ENCODE measurements at places on chromosomes 16 and 17.
A peak's percentile ranks its signal among the peaks of the same experiment; 100 is the strongest.

- no peak for DNase-seq
Observed at GRCh38 chr16:51577621-51578303, 426.7 kb upstream of the SALL1 start.

DNA sequence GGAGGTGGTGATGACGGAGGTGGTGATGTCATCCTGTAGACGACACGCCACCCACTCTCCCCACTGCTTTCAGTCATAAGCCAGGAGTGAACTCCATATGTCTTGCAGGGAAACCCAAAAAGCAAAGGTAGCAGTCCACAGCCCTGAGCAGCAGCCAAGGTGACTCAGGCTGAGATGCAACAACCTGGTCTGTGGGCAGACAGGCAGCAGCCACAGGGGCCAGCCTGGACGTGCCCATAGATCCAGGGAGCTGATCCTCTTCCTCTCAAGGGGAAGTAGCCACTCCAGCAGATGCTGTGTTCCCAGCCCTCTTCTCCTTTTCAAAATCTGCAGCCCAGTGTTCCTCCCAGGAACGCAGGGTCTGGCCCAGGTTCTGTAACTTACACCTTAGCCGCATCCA is 17.3 kb upstream of the CIITA start:
- no peak for DNase-seq

- DNase-seq = peak; percentile 73
Observed at GRCh38 chr16:88883946-88884345, 17.5 kb upstream of the PABPN1L start.

DNA sequence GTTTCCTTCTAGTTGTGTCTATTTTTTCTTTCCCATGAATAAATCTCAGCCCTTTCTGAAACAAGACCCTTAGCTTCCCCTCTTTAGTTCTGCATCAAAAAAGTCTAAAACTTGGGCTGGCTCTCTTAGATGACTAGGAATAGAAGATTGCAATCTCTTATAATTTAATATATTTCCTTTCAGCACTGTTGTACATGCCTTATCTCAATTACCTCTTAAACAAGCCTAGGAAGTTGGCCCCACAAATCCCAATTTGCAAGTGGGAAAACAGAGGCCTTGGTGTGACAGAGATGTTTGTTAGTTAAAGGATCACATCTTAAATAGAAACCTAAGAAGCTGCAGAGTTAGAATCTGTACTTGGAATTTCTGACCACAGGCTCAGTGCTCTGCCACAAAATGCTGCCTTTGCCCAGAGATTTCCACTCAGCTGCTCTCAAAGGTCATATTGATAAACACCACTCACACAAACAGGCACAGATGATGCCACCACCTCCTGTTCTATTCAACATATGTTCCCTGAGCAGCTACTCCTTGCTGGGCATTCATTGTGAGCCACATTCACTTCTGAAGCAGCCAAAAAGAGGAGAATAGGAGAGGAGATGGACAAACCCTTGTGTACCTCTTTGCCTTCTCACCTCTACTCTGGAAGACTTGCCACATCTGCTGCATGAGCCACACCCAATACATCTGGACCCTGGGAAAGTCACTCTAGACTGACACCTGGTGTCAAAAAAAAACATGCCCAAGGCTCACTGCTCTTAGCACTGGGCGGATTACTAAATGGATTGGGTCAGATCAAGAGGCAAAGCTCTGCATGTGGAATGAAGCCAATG is 5.5 kb downstream of the CCDC182 start:
- peak; percentile 69 for DNase-seq

- peak; percentile 55 for DNase-seq
Observed at GRCh38 chr17:81031566-81032550, 3.1 kb upstream of the BAIAP2 start.

DNA sequence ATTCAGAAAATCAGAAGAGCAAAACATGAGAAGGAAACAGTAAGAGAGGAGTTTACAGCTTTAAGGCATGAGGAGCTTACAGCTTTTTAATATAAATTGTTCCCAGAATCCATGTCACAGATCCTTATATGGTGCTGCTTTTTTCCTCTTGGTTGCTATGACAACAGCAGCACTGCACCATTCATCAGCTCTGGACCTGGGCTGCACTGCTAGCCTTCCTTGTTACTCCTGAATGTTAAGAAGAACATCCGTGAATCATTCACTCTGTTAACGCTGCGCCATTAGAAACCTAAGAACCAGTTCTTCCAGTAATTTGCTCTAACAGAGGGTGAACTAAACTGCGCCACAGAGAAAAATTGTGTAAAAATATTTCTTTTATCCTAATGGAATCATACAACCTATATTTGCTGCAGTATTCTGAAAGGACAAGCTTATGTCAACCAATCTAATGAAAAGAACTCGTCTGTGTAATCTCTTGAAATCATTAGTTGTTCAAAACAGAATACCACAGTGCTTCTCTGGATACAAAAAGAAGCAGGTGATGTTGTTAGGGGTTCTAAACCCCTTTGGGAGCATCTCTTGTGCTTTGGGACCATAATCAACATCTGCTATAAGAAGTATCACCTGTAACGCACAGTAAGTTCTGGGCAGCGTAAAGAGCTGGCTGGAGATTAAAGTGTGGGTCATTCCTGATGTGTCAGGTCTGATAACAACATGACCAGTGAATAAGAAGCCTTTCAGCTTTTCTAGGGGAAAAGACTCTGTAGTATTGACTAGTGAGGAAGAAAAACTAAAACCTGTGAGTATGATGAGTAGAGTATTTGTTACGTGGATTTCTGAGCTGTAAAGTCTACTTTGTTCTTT is 151.2 kb downstream of the TANC2 start:
- DNase-seq = peak; percentile 30

GRCh38 chr16:84751947-84752346 is 52.1 kb downstream of the USP10 start:
- no peak for DNase-seq

DNA sequence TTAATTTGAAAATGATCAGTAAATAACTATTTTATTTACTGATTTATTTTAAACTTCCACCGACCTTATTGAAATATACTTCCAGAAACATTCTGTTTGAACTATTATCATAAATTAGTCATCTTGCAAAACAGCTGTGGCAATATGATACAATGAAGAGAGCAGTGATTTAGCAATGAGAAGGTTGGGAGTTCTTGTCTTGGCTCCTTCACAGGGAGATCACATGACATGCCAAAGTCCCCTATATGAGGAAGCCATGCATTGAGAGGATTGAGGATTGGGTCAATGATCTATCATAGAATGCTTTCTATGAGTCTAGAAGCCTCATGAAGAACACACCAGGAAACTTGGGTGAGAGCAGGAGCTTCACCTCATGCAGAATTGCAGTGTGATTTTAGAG is 222.7 kb downstream of the LGALS9B start:
- no peak for DNase-seq

DNA sequence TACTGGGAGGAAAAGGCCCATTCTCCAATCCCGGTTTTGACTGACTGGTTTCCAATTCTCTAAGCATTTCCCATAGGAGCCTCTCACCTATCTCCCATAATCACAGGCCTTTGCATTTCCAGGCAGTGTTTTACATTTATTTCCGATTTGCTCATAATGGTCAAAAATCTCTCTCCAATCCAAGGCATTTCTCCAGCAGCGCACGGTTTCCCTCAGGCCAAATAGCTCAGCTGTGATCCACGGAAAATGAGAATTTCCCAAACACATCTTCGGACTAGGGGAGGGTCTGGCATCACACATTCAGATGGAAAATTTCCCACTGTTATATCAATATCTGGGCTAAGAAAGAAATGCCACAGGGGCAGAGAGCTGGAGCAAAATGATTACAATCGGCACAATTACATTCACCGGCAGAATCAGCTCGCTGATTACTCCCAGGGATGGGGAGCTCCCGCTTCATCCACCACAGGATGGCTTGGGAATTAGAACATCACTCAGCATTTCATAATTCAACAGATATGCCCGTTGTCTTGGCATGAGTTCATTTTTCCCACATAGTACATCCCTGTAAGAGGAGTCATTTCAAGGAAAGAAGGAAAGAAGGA is 6.7 kb downstream of the PIPOX start:
- no peak for DNase-seq

DNA sequence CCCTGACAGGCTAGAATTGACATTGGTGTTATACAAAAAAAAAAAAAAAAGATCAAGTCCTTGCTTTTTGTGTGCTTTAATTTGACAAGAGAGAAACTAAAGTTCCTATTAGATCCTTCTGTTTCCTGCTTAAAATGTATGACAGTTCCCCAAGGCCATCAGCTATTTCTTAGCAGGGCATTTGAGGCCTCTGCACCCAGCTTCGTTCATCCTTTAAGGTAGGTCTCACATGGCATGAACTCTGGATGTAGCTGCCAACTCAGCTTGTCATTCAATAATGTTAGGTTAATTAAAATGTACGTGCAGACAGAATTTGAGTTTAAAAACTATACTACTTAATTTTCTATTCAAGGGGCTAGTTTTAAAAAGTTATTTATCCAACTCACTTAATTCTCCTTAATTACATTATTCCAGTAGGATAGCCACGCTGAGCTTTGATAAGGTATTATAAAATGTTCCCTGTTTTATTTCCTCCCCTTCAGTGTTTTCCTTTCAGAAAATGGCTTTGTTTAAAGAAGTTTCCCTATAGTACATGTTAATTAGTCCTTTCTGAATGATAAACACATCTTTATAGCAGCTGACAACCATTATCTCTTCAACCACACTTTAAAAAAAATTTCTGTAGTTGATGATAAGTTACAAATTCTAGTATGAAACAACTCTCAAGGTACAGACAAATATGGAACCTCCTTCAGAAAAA is 1.2 kb upstream of the RFFL start:
- DNase-seq = no peak

- DNase-seq = no peak
Observed at GRCh38 chr16:66440271-66440802, 13.2 kb downstream of the BEAN1 start.

GRCh38 chr17:67044940-67045339 is 586 bp downstream of the CACNG1 start:
- no peak for DNase-seq

DNA sequence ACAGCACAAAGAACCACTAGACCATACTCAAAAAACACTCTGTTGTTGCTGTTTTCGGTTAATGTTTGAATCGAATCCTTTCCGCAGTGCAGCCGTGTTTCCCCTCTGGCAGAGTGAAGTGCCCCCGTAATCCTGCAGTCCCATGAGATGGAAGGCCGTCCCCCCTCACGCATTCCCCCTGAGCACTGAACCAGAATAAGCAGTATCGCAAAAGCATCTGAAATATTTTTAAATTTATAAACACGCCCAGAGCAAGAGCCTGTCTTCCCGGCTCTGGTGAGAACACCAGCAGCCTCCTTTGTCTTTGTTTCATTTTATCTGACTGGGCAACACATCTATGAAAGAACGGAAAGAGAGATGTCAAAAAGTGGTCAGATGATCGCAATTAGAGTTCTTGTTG is 121.0 kb upstream of the ADAMTS18 start:
- no peak for DNase-seq

GRCh38 chr17:17365476-17366110 is 62.4 kb downstream of the NT5M start:
- no peak for DNase-seq

- no peak for DNase-seq
Observed at GRCh38 chr17:17108451-17109049, 66.3 kb downstream of the MPRIP start.

DNA sequence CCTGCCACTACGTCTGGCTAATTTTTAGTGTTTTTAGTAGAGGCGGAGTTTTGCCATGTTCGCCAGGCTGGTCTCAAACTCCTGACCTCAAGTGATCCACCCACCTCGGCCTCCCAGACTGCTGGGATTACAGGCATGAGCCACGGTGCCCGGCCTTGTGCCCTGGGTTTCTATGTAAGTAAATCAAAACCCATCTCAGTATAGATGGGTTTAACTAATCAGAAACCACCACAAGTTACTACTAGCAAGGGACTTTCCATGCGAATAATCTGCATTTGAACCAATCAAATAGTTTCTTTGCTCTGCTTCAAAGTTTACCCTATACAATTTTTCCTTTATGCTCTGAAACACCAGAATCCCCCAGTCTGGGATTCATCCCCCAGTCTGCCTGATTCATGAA is 16.5 kb upstream of the EIF1 start:
- DNase-seq = no peak

DNA sequence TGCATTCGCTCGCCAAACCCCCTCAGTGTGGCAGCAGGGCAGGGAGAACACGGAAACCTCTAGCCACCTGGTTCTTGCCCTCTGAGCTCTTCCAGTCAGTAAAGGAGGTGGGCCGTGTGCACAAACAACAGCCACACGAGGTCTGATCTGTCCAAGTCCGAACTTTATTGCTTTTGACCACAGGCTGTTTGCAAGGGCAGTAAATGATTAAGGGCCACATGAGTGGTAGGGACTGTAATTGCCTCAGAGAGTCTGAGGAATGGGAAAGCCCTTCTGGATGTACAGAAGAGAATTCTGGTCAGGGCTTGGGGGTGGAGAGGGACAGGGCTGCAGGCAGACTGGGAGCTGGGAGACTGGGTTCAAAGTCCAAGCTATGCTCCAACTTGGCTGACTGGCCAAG is 75.7 kb upstream of the LHX1 start:
- no peak for DNase-seq

GRCh38 chr16:20938426-20938825 is 37.9 kb downstream of the LYRM1 start:
- DNase-seq = no peak

GRCh38 chr16:14236401-14236800 is 165.3 kb downstream of the MRTFB start:
- no peak for DNase-seq

DNA sequence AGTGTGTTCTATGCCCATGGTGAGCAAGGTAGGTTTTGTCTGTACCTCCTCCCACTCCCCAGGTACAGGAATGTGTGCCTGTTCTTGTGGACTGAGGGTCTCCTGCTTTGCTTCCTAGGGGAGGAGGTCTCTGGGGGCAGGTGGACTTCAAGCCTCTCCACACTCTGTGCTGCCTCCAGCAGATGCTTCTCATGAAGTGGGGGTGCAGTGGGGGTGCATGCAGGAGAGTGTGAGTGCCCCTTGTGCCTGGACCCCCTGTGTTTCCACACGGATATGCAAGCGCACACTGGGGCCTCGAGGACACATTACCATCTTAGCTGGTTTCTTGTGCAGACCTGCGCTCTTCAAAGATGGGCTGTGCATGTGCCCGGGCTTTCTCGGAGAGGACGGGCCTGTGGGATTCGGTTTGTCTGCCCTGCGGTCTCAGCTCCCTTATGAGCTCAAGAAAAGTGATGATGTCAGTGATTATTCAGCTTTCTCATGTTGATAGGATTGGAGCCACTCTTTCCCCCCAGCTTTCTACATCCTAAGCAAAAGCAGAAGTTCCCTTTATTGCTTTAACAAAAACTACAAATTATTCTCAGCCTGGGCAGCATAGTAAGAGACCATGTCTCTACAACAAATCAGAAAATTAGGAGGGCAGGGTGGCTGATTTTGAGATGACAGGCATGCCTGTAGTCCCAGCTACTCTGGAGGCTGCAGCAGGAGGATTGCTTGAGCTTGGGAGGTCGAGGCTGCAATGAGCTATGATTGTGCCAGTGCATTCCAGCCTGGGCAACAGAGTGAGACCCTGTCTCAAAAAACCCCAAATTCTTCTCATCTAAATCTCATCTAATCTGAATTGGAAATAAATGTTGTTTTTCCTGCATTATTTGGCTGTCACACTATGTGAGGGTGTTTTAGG is 86.8 kb downstream of the RPTOR start:
- no peak for DNase-seq
